ENCODE measurements at places on chromosomes 11 and 22.

- DNase-seq: no peak
Measured at GRCh38 chr11:64643256-64643881, 52.3 kb downstream of the SLC22A12 start.

DNA sequence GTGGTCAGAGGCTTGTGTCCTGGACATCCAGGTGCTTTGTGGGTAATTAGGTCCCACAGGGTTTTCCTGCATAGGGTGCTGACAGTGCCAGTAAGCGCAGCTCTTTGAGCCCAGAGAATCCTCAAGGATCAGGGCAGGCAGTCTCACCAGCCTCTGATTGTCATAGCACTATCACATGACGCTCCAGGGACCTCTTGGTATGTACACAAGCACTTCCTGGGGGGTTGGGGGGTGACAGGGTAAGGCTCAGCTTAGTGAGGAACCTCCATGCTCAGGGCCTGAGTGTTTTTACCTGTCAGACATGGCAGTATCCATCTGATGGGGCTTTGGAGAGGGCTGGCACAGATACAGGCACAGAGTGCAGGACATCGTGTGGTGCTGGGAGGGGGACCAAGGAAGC is 27.9 kb upstream of the SUSD2 start:
- no peak for DNase-seq

DNA sequence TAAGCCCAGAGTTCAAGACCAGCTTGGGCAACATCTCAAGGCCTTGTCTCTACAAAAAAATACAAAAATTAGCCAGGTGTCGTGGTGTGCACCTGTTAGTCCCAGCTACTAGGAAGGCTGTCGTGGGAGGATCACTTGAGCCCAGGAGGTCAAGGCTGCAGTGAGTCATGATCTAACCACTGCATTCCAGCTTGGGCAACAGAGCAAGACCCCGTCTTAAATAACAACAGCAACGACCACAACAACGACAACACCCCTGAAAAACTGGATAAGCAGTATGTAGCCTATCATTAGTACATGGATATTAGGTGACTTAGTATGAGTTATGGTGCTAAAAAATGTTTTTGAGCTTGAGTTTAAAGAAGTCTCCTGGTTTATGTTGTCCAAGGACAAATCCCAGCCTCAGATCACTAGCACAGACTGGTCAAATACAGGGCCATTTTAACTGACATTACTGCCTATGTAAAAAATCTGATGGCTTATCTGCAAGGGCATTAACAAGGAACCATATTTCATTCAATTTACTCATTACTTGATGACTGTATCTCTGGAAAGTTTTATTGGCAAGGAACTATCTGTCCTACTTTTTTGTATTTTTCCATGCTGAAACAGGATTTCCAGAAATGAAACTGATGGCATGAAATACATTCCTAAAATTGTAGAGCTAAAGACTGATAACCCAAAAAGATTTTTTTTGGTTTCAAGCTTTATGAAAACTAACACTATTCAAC is 23.4 kb downstream of the C2CD3 start:
- no peak for DNase-seq

DNA sequence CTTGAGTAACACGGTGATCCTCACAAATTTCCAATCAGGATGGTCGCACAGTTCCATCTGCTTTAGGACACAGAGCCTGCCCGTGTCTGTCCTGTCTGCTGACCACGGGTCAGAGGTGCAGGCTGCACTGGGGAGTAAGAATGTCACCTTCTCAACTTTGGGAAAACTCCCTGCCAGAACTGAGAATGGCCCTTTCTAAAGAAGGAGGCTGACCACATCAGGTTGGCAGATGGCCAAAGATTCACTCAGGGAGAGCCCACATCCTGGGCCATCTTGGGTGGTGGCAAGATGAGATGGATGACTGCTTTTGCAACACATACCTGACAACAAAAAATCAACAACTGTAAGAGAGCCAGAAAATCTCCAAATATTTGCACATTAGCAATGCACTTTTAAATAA is 101.9 kb downstream of the IGLL1 start:
- no peak for DNase-seq

DNA sequence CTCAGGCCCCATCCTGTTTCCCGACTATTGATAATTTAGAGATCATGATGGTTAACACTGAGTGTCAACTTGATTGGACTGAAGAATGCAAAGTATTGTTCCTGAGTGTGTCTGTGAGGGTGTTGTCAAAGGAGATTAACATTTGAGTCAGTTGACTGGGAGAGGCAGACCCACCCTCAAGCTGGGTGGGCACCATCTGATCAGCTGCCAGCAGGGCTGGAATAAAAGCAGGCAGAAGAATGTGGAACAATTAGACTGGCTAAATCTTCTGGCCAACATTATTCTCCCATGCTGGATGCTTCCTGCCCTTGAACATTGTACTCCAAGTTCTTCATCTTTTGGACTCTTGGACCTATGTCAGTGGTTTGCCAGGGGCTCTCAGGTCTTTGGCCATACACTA is 1170.0 kb upstream of the CNTN5 start:
- no peak for DNase-seq

DNA sequence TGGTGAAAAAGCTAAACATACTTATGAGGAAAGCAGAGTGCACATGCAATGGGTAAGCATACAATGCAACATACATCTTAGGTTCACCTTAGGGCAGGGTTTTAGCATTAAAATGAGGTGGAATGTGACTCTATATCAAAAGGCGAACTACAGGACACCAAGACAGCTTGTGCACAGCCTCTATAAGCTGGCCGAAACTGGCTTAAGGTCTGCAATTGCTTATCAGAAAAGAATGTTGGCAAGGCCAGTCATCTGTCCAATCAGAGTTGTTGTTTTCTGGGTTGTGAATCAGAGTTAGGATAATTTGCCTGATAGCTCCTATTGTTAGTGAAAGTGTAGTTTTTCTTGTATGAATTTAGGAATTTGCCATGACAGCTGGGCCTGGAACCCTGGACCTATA is 76.5 kb downstream of the LRRC4C start:
- no peak for DNase-seq

DNA sequence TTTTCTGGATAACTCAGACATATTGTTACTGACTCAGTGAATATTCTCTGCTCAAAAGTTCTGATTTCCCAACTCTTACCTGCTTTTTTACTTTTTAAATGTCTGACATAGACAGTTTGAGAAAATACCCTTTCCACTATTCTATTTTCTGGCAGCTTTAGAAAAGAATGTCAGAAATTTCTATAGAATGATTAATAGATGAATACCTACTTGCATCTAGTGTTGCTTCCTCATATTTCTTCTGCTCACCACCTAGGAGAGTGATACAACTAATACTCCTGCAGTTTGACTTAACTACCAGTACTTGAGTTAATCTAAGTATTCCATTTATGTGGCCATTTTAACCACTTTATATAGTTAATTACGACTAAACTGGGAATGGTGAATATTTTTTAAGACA is 55.2 kb downstream of the KDM2A start:
- DNase-seq: no peak

DNA sequence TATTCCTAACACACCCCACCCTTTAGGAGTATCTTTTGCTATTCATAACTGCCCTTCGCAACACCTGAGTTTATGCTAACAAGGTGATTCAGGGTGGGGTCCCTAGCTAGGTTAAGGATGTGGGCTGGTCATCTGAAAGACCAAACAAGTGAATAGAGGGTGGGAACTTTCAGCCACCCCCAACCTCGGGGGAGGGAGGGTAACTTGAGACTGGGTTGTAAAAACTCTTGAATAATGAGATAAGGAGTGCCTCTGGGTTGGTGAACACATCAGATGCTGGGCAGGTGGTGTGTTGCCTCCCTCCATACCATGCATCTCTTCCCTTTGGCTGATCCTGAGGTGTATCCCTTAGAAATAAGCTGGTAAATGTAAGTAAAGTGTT is 111.5 kb downstream of the SWAP70 start:
- no peak for DNase-seq

DNA sequence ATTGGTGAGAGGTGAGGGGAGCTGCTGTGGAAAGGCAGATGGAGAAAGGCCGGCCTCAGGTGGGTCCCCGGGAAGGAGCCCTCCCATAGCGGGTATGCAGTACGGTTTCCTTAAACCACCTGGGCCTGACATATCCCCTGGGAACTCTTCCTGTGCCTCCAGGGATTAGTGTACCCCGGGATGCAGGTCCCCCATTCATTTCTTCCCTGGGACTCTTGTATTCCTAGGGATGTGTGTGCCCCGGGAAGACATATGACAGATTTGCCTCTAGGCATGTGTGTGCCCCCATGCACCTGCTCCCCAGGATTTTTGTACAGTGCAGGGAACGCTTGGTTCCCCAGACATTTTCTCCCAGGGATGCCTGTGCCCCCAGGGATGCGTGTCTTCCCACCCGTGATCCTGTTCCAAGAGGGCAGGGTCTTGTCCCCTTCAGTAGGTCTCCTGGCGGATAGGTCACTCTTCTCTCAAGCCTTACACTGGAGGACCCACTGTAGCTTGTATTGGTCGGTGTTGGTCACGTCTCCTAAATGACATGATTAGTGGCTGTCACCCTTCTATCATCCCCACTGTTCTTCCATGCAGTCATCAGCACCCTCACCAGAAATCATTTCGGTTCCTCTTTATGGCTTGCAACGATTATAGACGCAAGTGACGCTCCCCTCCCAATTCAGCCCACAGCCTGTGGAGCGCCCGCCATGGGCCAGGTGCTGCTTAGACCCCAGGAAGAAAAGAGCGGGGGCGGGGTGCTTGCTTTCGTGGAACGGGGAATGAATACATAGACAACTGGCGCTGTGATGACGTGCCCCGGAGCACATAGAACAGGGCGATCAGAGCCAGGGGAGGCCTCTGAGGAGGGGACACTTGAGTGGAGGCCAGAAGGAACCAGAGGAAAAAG is 1.3 kb downstream of the PARVB start:
- DNase-seq: no peak

DNA sequence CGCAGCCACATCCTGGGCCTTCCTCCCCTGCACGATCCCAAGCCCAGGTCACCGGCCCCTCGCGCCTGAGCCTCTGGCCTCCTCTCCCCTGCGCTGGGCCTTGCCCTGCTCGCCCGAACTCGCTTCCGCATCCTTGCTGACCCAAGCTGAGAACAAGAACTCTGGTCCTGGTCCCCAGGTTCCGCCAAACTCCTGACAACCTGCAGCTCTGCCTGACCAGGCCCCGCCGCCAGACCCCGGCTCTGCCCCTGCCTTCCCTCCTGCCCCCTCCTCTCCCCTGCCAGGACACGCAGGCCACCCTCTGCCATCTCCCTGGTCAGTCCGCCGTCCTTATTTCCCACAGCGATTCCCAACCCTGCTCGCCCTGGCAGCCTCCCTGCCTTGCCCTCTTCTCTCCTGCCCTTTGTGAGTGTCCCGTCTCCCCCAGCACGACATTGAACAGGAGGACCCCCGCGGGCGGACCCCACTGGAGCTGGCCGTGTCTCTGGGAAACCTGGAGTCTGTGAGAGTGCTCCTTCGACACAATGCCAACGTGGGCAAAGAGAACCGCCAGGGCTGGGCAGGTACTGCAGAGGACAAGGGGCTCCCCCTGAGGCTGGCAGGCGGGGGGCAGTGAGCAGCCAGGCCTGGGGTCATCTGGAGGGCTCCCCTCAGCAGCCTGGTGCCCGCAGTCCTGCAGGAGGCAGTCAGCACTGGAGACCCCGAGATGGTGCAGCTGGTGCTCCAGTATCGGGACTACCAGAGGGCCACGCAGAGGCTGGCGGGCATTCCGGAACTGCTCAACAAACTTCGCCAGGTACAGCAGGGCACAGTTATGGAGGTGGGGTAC is 762 bp downstream of the ANKRD13D start:
- no peak for DNase-seq

GRCh38 chr11:26286472-26287066 is 45.4 kb upstream of the ANO3 start:
- DNase-seq: no peak
